ENCODE measurements at places on chromosomes 2 and 18. TPM values are rescaled to one million over a fixed set of nuclear protein-coding genes. Genes with fewer than 3 reads are reported as not detected.

The ANKRD30BL gene
- total RNA-seq = not detected

The SPATA3 gene
- not detected for total RNA-seq

The CNGA3 gene
- not detected for total RNA-seq

The DOK6 gene
- total RNA-seq = 1.1 TPM

The IL36G gene
- not detected for total RNA-seq

The BOD1L2 gene
- total RNA-seq = not detected

The CDK5R2 gene
- total RNA-seq = not detected

The CCDC150 gene
- 5.7 TPM for total RNA-seq

The BMP10 gene
- 8.0 TPM for total RNA-seq

GRCh38 chr2:46493241-46493970, 14.0 kb downstream of the TMEM247 start:
- H3K36me3 ChIP-seq = no peaks in the 10 kb centered on the region
- no peak overlapping the region for H3K4me3 ChIP-seq
- DNase-seq = no peak

GRCh38 chr18:37355772-37356171, 209.8 kb downstream of the CELF4 start:
- no peak for DNase-seq
- no peaks in the 10 kb centered on the region for H3K27me3 ChIP-seq
- H3K36me3 ChIP-seq = no peaks in the 10 kb centered on the region
- H3K4me1 ChIP-seq = no peaks in the 10 kb centered on the region
- H3K27ac ChIP-seq = no peak overlapping the region

DNA sequence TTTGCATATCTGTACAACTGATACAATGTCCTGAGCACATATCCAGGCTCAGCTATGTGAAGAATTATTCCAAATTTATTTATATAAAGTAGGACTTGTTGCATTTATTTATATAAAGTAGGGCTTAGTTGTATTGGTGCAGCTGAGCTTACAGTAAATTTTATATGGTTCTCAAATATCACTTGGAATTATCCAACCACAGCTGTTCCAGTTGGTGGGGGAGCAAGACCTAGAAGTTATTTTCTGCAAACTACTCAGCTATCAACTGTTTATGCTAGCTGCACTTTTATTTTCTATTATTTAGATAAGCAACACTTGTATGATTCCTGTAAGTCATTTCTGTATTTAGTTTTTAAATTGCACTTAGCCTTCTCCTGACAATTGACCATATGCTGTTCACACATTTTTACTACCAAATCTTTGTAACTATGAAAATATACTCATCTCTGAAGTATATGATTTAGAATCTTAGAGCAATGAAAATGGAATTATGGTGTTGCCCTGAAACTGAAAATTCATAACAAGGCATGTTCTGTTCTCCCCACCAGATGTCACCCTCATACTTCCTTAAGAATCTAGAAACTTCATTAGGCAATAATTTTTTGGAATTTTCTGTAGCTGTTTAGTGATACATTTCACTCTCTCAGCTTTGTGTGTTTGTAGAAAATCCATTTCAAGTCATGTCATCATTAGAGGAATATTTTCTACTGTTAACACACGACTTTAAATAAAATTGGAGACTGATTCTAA, 157.0 kb upstream of the CBLN2 start:
- H3K36me3 ChIP-seq = no peaks in the 10 kb centered on the region
- DNase-seq = no peak
- H3K27ac ChIP-seq = no peak overlapping the region
- no peak overlapping the region for H3K4me3 ChIP-seq
- no peaks in the 10 kb centered on the region for H3K4me1 ChIP-seq

- no peak overlapping the region for H3K27ac ChIP-seq
- DNase-seq = no peak
- no peaks in the 10 kb centered on the region for H3K27me3 ChIP-seq
- H3K4me1 ChIP-seq = no peaks in the 10 kb centered on the region
Observed at GRCh38 chr18:21826641-21827302, 86.2 kb downstream of the MIB1 start.

- no peaks in the 10 kb centered on the region for H3K4me1 ChIP-seq
- DNase-seq = no peak
- no peak overlapping the region for H3K4me3 ChIP-seq
- H3K27me3 ChIP-seq = no peaks in the 10 kb centered on the region
- no peaks in the 10 kb centered on the region for H3K36me3 ChIP-seq
Observed at GRCh38 chr2:222982010-222982908, 69.7 kb upstream of the KCNE4 start.

DNA sequence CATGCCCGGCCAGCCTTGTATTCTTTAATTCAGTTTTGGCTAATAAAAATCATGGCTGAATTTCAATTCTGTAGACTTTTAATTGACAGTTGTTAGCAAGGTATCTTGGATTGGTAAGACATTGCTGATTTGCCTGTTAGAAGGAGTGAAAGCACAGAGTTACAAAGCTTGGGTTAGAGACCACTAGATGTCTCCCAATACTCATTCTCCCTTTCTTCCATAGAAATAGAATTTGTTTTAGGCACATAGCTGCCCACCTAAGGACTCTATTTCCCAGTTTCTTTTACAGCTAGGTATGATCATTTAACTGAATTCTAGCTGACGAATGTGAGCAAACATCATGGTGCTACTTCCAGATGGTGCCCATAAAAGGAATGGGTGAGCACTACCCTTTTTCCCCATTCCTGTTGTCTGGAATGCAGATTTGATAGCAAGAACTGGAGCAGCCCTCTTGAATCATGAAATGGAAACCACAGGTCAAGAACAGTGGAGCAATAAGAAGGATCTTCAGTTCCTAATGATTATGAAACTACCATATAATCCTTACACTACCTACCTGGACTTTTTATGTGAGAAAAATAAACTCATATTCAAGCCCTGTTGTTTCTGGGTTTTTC, 17.5 kb downstream of the PECR start:
- no peaks in the 10 kb centered on the region for H3K27me3 ChIP-seq
- DNase-seq = no peak
- H3K27ac ChIP-seq = no peak overlapping the region
- no peak overlapping the region for H3K4me3 ChIP-seq
- peaks cover 39% of the 10 kb centered on the region for H3K36me3 ChIP-seq

GRCh38 chr2:11767779-11768178, 21.3 kb downstream of the LPIN1 start:
- no peaks in the 10 kb centered on the region for H3K27me3 ChIP-seq
- no peak for DNase-seq
- no peak overlapping the region for H3K4me3 ChIP-seq
- H3K4me1 ChIP-seq = no peaks in the 10 kb centered on the region
- H3K27ac ChIP-seq = no peak overlapping the region

- no peak for DNase-seq
- no peak overlapping the region for H3K27ac ChIP-seq
- H3K4me3 ChIP-seq = no peak overlapping the region
- no peaks in the 10 kb centered on the region for H3K4me1 ChIP-seq
Observed at GRCh38 chr2:72579591-72580180, 246.1 kb downstream of the EXOC6B start.

GRCh38 chr18:77405096-77405495, 155.4 kb downstream of the GALR1 start:
- H3K36me3 ChIP-seq = no peaks in the 10 kb centered on the region
- H3K27me3 ChIP-seq = peaks cover 4% of the 10 kb centered on the region
- no peak for DNase-seq
- H3K4me1 ChIP-seq = no peaks in the 10 kb centered on the region
- H3K4me3 ChIP-seq = no peak overlapping the region

- no peak for DNase-seq
- no peaks in the 10 kb centered on the region for H3K4me1 ChIP-seq
- H3K27ac ChIP-seq = no peak overlapping the region
- no peaks in the 10 kb centered on the region for H3K36me3 ChIP-seq
- H3K27me3 ChIP-seq = no peaks in the 10 kb centered on the region
Observed at GRCh38 chr2:232623768-232624765, 9.3 kb upstream of the EFHD1 start.

- H3K4me1 ChIP-seq = no peaks in the 10 kb centered on the region
- no peak for DNase-seq
- no peaks in the 10 kb centered on the region for H3K36me3 ChIP-seq
- H3K27ac ChIP-seq = no peak overlapping the region
- no peaks in the 10 kb centered on the region for H3K27me3 ChIP-seq
Observed at GRCh38 chr2:206561962-206562361, 80.3 kb upstream of the FAM237A start.

Data from liver (tissue), 10 donors.